ENCODE measurements at places on chromosomes 6 and 20.

GRCh38 chr6:52735071-52735470 is 28.2 kb downstream of the GSTA2 start:
- DNase-seq, result no peak

GRCh38 chr20:50794846-50795634 is at the start of gene BCAS4:
TSS of gene BCAS4 (plus strand) at chr20:50795061. CDS start at chr20:50795084, 23 bp downstream.
- DNase-seq, result peak; percentile 59

DNA sequence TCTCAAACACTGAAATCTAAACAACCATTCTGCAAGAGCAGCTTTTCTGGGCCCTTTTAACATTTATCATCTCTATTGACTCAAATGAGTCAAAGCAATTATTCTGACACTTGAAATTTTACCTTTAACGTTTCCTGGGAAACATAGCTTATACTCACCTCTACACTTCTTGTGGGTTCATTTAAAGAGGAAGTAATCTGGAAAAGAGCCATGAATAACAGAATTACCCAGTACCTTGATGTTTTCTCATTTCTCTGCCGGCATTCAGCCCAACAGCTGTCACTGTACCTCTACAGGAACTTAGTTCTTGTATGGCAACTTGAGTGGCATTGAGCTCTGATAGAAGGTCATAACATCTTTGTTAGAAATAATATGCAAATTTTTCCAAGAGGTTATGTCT is 272.2 kb downstream of the KCNQ5 start:
- no peak for DNase-seq

DNA sequence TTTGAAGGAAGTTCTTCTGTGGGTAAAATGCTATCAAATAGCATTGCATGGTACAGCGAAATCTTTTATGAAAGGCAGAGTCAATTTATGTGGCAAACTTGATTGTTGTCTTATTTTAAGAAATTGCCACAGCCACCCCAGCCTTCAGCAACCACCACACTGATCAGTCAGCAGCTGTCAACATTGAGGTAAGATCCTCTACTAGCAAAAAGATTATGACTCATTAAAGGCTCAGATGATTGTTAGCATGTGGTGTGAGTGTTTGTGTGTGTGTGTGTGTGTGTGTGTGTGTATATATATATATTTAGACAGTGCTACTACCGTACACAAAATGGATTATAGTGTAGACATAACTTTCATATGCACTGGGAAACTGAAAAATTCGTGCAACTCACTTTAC is 27.8 kb downstream of the LRRN4 start:
- DNase-seq, result no peak

DNA sequence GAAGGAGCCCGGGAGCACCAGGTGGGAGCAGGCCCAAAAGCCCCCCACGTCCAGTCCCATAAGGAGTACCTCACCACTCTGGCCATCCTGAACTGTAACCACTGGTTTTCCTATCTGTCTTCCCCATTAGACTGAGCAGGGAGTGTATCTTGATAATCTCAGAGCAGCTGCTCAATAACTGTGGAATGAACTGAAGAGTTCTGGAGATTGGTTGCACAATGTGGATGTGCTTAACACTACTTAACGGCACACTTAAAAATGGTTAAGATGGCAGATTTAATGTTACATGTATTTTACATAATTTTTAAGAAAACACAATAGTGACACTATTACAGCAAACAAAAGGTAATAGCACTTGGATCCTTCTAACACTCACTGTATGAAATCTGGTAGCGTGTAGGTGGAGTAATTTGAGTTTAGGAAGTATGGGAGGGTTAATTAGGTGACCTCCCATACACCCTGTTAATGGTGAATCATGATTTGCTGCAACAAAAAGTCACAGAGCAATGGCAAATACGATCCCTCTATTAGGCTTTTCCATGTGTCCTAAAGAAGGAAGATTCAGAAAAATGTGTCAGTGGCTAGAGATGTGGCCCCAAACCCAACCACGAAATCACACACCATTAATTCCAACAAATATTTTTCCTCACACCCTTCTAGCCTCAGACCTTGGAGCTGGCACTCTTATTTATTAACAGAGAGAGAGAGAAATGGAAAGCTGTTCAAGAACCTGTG is 18.4 kb downstream of the TRAM2 start:
- no peak for DNase-seq

DNA sequence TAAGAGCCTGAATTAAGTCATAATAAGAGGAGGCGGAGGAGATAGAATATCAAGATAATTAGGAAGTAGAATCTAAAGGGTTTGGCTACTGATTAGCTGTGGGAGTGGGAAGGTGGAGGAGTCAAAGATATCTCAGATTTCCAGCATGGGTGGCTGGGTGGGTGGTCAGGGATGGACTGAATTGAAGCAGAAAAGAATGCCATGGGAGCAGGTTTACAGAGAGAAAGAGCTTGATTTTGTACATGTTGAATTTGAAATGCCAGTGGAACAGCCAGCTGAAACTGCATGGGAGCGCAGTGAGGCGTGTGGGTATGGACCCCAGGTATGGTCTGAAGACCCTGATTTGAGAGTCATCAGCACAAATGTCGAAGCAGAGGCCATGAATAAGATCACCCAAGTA is 1.4 kb upstream of the HLA-DMA start:
- DNase-seq, result no peak

GRCh38 chr6:5234874-5235273 is 25.9 kb downstream of the LYRM4 start:
- no peak for DNase-seq

DNA sequence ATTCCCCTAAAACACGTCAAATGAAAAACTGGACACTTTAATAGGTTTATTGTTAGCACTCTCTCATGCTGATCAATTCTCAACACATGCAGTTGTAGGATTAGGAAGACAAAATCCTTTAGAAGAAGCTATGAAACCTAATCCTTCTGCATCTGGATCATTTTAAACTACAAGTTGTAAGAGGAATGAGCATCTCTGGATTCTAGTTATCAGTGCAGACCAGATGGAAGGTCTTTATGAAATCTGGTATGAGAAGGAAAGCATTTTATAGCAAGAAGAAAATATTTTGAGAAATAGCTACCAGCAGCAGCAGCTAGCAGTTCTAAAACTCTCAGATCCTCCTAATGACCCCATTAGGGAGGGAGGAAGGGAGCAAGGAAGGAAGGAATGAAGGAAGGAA is 4.1 kb downstream of the HTR1E start:
- no peak for DNase-seq

DNA sequence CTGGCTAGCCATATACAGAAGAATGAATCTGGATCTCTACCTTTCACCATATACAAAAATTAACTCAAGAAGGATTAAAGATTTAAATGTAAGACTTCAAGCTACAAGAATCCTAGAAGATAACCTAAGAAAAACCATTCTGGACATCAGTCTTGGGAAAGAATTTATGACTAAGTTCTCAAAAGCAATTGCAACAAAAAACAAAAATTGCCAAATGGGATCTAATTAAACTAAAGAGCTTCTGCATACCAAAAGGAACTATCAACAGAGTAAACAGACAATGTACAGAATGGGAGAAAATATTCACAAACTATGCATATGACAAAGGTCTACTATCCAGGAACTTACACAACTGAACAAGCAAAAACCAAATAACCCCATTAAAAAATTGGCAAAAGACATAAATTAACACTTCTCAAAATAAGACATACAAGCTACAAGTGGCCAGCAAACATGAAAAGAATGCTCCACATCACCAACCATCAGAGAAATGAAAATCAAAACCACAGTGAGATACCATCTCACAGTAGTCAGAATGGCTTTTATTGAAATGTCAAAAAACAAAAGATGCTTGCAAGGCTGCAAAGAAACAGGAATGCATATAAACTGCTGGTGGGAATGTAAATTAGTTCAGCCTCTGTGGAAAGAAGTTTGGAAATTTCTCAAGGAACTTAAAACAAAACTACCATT is 66.8 kb upstream of the RSPO3 start:
- DNase-seq, result no peak

GRCh38 chr20:54633374-54634355 is 158.3 kb downstream of the DOK5 start:
- DNase-seq, result no peak

DNA sequence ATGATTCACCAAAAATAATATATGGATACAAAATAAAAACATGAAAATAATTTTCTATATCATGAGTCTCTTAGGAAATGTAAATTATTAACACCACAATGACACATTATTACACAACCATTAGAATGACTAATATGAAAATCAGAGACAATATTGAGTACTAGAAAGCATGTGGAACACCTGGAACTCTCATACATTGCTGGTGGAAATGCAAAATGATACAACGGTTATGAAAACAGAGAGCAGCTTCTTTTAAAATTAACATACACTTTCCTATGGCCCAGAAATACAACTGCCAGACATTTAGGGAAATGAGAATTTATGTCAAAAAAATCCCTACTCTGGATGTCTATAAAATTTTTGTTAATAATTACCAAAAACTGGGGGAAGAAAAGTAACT is 853.3 kb upstream of the MAN1A1 start:
- DNase-seq, result no peak

DNA sequence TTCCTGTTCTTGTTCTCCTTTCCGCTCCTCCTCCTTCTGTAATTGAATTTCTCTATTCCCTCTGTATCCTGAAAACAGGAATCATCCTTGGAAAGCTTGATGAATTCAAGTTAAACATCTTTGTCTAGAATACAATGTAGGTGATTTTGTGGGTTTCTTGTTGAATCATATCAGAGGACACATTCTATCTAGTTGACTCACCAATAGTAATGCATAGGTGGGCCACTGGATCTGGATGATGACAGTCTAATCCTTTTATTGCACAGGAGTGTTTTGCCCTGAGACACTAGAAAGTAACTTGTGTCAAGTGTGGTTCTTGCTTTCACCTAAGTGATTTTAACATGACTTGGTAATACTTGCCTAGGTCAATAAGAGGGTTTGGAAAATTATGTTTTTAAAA is 164.3 kb downstream of the RFPL4B start:
- DNase-seq, result no peak

- DNase-seq, result no peak
Observed at GRCh38 chr20:46710153-46710913, 884 bp downstream of the SLC2A10 start.

DNA sequence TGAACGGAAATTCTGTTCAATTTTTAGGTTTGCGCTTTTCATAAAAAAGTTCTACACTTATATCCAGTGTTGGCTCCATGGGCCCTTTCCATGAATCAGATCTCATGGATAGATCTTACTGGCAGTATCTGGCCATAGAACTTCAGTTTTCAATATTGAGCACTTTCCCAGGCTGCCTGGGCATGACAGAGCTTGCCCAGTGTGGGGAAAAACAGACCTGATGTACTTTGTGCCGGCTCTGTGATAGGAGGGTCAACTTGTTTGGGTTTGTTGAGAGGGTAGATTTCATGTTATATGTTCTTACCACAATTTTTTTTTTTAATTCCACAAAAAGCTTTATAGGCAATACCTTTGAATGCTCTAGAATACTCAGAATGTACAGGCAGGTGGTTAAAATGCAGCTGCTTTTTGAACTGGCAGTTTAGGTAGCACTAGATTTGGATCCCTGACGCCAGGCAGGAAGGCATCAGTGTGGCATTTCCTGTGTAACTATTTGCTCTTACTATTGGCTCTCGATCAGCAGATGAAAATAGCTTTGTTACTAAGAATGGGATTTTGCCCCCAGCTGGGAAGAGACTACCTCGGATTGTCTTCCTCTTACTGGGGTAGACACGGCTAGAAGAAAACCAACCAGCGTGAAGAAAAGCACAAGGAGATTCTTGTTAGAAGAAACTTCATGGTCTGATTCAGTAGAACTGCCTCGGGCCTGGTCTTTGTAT is 404.9 kb upstream of the SOX4 start:
- no peak for DNase-seq

DNA sequence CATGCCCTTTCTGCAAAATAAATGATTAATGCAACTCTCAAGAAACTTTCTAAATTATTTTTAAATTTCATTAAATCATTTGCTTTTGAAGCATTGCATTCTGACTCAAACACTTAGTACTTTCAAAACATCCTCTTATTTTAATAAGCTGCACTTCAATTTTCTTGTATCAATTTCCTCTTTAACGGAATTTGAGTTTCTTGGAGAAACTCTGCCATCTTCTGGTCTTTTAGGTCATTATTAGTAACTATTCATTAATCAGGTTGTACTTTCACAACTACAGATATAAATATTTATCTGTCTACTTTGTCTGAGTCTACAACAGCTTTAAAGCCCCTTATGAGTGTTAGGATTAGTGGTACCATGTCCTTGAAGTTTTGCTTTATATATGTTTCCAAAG is 30.2 kb downstream of the TMX4 start:
- DNase-seq, result no peak

DNA sequence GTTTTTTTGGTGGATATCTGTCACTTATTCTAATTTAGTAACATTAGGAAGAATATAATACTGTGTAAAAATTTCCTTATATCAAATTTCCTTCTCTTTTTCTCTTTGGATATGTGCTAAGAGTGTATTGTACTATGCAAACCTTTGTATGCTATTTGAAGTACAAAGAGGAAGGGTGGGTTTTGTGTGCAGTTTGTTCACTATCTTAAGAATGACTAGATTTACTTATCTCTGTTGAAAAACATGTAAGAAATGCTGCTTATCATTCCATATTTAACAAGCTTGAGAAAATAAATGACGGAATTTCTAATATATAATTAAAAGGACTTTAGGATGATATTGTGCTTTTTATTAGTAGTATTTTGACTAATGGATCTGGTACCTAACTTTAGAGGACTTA is 13.1 kb downstream of the CD2AP start:
- DNase-seq, result no peak

DNA sequence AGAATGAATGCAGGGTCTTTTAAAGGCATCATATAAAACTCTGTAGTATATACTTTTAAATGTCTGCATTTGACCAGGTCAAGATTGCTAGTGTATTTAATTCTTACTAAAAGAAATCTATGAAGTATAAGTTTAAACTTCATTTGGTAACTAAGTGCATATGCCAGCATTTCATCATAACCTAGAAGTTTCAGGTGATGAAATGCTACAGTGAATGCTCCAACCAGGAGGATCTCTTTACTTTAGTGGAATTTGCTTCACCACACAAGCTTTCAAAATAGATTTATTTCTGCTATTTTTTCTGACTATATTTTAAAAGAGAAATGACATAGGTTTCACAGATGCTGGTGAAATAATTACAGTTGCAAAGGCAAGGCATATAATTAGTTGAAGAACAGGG is 141.9 kb downstream of the HIVEP2 start:
- no peak for DNase-seq

GRCh38 chr6:9620263-9620662 is 794.6 kb downstream of the TFAP2A start:
- DNase-seq, result no peak

DNA sequence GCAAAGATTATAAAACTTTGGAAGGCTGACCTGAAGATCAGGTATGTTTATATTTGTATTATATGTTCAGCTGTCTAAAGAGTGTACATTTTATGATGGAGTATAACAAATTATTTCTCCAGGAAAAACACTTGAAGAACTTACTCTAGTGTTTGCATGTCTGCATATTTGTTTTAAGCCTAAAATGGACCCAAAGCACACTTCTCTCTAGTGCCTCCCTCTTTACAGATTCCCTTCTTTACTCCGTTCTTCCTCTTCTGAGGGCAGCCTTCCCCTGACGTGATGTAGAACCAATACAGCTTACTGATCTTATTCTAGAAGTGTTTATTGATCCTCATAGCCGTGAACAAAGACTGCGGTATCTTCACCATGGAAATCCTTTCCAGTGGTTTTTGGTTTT is 13.9 kb downstream of the SUMO4 start:
- DNase-seq, result no peak

Measured in stimulated activated CD8-positive, alpha-beta memory T cell treated with anti-CD3 and anti-CD28 coated beads, Interleukin-7, amount 100 ng/mL, for 48 hours (primary cell).